ENCODE measurements at places on chromosomes 6 and 20.

- no peak overlapping the region for H3K27ac ChIP-seq
- no peak overlapping the region for H3K4me3 ChIP-seq
- H3K27me3 ChIP-seq = no peaks in the 10 kb centered on the region
- no peaks in the 10 kb centered on the region for H3K4me1 ChIP-seq
Observed at GRCh38 chr20:14219801-14220461, 117.5 kb downstream of the FLRT3 start.

- no peak overlapping the region for H3K27ac ChIP-seq
- DNase-seq = no peak
- no peaks in the 10 kb centered on the region for H3K27me3 ChIP-seq
- H3K4me3 ChIP-seq = no peak overlapping the region
- H3K36me3 ChIP-seq = no peaks in the 10 kb centered on the region
Observed at GRCh38 chr6:122673343-122673961, 63.2 kb downstream of the PKIB start.

DNA sequence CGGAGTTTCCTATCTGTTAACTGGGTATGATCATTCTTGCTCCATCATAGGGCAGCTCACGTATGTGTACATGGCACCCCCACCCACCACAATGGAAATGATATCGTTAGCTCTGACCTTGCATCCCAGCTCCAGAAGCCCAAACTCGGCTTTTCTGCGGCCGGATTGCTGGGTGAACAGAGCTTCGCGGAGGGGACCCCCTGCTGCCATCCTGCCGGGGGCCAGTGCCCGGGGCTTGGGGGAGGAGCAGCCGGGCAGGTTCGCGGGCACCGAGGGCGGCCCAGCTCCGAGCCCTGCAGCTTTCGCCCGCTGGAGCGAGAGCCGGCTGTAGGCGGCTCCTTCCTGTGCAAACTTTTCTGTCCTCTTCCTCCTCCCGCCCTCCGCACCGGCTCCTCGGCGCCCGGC, 24.9 kb upstream of the FUCA2 start:
- H3K27ac ChIP-seq = no peak overlapping the region
- no peak for DNase-seq
- H3K36me3 ChIP-seq = no peaks in the 10 kb centered on the region
- H3K4me1 ChIP-seq = no peaks in the 10 kb centered on the region

DNA sequence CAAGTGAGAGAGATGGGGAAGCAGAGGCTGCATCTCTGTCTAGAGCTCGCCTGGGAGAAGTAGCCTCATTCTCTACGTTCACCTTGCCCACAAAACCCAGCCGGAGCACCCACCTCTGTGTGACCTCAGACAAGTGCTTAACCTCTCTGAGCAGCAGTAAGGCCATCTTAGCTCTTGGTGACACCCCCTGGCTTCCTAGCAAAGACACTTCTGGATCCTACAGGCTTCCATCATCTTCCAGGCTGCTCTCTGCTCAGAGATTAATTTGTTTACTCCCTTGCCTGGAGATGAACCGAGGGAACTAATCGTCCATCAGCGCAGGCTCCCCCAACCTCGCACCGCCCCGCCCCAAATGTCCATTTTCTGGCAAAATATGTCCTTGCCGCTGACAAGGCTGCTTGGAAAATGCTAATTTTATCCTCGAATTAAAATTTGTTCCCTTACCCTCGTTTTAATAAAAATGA, 24.0 kb upstream of the CTNNBL1 start:
- no peaks in the 10 kb centered on the region for H3K27me3 ChIP-seq
- H3K27ac ChIP-seq = no peak overlapping the region
- no peak for DNase-seq
- H3K4me1 ChIP-seq = no peaks in the 10 kb centered on the region
- no peaks in the 10 kb centered on the region for H3K36me3 ChIP-seq

DNA sequence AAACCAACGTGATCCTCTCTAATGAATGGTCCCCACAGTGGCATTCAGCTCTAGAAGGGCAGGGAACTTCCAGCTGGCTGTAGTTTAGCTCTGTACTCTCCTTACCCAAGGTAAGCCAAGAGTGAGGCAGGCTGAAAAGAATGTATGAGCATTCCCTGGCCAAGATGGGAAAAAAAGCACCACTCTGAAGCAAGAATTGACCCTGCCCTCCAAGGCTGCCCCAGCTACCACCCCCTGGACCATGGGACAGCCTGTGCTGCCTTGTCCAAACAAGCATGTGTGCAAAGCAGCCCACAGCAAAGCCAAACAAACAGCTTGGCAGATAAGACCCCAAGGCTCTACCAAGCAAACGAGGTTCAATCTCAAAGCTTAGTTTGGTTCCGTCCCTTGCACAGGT, 73.9 kb downstream of the GFOD1 start:
- peaks cover 21% of the 10 kb centered on the region for H3K4me1 ChIP-seq
- no peaks in the 10 kb centered on the region for H3K27me3 ChIP-seq

GRCh38 chr6:37819177-37819801, at the start of gene ZFAND3:
Gene ZFAND3 (plus strand): TSS chr6:37819727. CDS start chr6:37819946, 219 bp downstream.
- H3K27ac ChIP-seq = peak within 1 kb of the TSS; percentile 100
- DNase-seq = peak; percentile 99
- H3K27me3 ChIP-seq = no peaks in the 10 kb centered on the region
- H3K4me3 ChIP-seq = peak within 1 kb of the TSS; percentile 63

GRCh38 chr20:64234291-64234791, 21.2 kb upstream of the PCMTD2 start:
- no peaks in the 10 kb centered on the region for H3K36me3 ChIP-seq
- DNase-seq = no peak
- H3K27me3 ChIP-seq = no peaks in the 10 kb centered on the region

DNA sequence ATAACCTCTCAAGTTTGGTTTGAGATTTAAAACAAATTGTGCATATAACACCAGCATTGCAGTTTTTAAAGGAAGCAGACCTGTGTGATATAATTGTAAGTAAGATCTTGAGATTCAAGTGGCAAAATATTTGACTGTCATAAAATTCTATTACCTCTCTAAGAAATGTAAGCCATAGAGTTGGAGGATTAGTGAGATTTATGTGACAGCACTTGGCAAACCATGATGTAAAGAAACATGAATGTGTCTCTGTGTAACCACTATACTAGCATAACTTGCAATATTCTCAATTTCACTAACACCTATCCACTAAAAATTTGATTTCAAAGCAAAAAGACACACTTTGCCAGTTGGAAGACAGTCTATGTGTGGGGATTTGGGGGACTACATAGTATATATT, 190.2 kb upstream of the SSTR4 start:
- no peaks in the 10 kb centered on the region for H3K36me3 ChIP-seq
- H3K27me3 ChIP-seq = peaks cover 38% of the 10 kb centered on the region
- H3K4me3 ChIP-seq = no peak overlapping the region
- no peak overlapping the region for H3K27ac ChIP-seq

DNA sequence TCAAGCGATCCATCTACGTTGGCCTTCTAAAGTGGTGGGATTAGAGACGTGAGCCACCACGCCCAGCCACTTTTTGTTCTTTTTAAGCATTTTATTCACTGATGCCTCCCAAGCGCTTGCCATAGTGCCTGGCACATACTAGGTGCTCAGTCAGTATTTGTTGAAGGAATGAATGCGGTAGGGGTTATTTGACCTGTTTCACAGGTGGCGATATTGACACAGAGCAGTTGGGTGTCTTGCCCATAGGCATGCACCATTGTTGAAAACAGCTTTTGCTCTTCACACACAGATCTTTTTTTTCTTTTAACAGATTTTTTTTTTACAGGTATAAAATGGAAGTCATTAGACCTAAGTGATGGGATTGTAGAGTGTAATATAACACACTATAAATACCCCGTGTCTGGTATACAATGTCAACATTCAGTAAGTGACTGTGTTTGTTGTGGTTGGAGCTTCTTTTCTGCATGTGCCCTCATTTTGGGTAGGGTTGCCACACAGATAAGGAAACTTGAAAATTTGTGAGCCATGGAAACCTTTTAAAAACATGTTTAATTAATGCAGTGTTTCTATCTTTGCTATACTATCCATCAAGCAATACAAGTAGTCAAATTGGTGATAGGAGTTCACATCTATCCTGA, 24.8 kb downstream of the RREB1 start:
- H3K4me3 ChIP-seq = no peak overlapping the region
- no peaks in the 10 kb centered on the region for H3K36me3 ChIP-seq
- DNase-seq = no peak

- no peak overlapping the region for H3K27ac ChIP-seq
- DNase-seq = no peak
- no peaks in the 10 kb centered on the region for H3K36me3 ChIP-seq
- no peaks in the 10 kb centered on the region for H3K27me3 ChIP-seq
- no peak overlapping the region for H3K4me3 ChIP-seq
Observed at GRCh38 chr6:69542494-69542893, 254.3 kb downstream of the LMBRD1 start.

DNA sequence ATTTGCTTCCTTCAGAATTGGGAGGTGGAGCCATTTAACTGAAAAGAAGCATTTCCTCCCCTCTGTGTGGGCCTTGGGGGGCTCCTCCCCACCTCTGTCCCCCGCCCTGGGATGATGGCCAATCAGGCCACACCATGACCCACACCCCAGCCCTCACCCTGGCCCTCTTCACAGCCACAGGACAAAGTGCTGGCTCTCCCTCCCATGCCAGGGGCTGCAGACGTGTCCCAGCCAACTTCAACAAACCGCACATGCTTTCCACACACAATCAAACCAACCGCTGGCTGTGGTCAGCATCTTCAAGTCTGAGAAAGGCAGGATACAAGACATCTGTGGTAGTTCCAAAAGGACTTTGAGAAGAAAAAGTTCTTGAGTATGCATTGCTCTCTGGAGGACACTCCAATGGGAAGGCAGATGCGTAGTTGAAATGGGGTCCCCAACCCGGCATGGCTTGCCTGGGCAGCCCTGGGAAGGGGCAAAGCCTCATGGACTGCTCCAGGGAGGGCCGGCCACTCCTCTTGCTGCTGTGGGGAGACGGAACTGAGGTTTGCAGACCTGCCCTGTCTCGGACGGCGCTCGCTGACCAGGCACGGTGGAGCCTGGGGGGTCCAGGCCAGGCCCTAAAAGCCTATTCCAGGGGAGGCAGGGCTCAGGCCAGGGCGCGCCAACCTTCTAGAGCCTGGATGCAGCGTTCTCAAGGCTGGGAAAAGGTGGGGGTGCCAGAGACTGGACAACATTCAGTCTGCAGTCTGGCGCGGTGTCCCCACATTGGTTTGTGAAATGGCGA, 12.2 kb downstream of the TTLL2 start:
- no peak overlapping the region for H3K4me3 ChIP-seq
- no peaks in the 10 kb centered on the region for H3K36me3 ChIP-seq
- DNase-seq = peak; percentile 58
- no peaks in the 10 kb centered on the region for H3K27me3 ChIP-seq

DNA sequence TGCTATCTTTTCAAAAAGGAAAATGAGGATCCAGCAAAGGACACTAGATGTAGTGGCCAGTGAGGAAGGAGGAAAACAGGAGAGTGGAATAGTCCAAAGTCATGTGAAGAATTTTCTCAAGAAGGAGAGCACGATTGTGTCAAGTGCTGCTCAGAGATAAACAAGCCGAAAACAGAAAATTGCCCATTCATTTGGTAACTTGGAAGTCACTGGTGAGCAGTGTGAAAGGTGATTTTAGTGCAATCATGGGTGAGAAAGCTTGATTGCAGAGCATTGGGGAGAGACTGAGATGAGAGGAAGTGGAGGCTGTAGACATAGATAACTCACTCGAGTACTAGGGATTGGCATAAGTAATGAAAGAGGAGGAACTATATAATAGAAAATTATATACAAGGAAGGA, 26.0 kb upstream of the PRDM1 start:
- peaks cover 31% of the 10 kb centered on the region for H3K4me1 ChIP-seq
- peaks cover 19% of the 10 kb centered on the region for H3K27me3 ChIP-seq
- no peaks in the 10 kb centered on the region for H3K36me3 ChIP-seq
- DNase-seq = no peak

DNA sequence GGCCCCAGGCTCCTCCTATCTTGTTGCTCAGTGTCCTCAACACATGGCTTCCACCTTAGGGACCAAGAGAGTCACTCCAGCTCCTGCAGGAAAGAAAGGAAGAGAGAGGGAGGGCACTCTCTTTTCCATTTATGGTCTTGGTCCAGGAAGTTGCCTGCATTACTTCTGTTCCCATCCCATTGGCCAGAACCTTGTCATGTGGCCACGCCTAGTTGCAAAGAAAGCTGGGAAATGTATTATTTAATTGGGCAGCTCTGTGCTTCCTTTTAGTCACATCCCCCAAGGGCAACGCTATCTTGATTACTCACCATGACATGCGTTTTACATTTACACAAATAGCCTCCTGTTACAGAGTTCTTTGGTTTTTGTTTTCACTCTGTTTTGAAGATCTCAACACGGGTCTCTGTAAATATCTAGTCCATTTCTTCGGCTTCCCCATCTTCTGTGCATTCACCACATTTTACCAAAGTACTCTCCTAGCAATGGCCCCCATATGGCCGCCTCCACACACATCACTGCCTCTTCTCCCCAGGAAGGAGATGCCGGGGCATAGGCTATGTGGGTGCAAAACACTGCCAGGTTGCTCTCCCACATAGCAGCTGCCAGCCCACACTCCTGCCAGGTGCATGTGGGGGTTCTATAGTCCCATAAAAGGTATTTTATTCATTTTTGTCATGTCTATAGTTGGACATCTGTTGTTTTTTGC, 35.7 kb upstream of the ZMYND8 start:
- no peak overlapping the region for H3K4me3 ChIP-seq
- no peak overlapping the region for H3K27ac ChIP-seq
- no peaks in the 10 kb centered on the region for H3K4me1 ChIP-seq
- no peaks in the 10 kb centered on the region for H3K27me3 ChIP-seq
- DNase-seq = peak; percentile 93

DNA sequence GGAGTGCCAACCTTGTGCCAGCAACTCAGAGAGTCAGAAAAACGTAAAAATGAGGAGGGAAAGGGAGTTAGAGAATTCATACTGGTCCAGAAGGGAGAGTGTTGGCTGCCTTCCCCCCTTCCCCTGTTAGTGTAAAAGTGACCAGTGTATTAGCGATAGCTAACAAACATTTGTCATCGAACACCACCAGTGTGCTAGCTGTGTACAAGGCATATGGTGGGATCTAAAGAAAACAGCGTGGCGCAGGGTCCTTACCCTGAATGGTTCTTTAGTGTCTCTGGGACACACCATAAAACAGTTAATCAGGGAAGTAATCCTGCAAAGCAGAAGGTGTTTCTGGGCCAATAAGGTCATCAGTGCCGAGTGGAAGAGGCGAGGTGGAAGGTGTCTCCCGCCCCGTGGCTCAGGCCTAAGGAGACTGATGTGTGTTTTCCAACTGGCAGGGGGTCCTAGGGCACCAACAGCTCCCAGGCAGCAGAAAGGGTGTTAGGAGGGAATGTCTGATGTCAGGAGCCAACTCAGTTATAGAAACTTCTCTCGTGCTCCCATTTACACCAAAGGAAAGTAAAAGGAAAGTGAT, 91.9 kb downstream of the TCP11 start:
- no peak overlapping the region for H3K27ac ChIP-seq
- no peak overlapping the region for H3K4me3 ChIP-seq
- no peak for DNase-seq
- H3K27me3 ChIP-seq = no peaks in the 10 kb centered on the region
- H3K36me3 ChIP-seq = no peaks in the 10 kb centered on the region
- H3K4me1 ChIP-seq = peaks cover 40% of the 10 kb centered on the region
